ENCODE measurements at places on chromosomes 13 and 19. TPM values are rescaled to one million over a fixed set of nuclear protein-coding genes. Genes with fewer than 3 reads are reported as not detected.

DNA sequence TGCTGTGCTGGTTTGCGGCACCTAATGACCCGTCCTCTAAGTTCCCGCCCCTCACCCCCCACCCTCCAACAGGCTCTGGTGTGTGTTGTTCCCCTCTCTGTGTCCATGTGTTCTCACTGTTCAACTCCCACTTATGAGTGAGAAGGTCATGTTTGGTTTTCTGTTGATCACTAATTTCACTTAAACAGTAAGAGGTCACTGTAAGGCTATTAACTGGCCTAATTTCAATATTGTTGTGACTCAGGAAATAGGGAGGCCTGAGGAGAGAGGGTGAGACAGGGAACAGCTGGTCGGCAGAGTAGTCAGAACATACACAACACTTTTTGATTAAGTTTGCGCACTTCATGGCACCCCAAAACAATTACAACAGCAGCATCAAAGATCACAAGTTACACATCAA lies 15.6 kb downstream of the TUBGCP3 start:
- H3K4me1 ChIP-seq = peaks cover 8% of the 10 kb centered on the region
- no peak for DNase-seq
- H3K4me3 ChIP-seq = no peak overlapping the region
- H3K36me3 ChIP-seq = peaks cover 16% of the 10 kb centered on the region
- no peak overlapping the region for H3K27ac ChIP-seq

GRCh38 chr19:1009981-1010538 lies 9.8 kb downstream of the GRIN3B start:
- no peak overlapping the region for H3K4me3 ChIP-seq
- no peak overlapping the region for H3K27ac ChIP-seq
- H3K36me3 ChIP-seq = peaks cover 36% of the 10 kb centered on the region
- no peaks in the 10 kb centered on the region for H3K27me3 ChIP-seq
- no peak for DNase-seq
- no peaks in the 10 kb centered on the region for H3K4me1 ChIP-seq

DNA sequence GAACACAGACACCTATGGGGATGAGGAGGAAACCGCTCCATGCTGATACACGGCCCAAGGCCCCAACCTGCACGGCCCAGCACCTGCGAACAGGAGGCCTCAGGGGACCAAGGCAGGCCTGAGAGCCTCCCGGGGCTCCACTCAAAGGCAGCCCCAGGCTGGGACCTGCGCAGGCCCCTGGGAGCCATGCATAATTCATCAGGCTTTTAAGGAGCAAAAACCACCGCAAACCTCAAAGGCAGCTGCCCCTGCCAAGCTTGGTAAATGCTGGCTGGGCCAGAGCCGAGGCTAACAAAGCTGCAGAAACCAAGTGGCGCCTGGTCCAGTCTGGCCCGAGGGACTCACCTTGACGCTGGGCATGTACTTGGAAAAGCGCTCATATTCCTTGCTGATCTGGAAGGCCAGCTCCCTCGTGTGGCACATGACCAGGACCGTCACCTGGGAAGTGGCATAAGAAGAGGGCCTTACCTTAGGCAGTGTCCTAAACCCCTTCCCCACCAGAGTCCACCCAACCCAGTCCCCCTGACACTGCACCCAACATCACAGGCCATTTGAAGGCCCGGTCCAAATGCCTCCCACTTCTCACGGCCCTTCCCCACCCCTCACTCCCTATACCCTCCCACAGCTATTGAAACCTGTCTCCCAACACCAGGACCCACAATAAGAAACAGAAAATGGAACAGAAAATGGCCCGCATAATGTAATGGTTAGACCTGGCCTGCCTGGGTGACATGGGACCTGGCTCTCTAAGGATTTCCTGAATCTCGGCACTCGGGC lies 7.8 kb downstream of the DDX39A start:
- DNase-seq = peak; percentile 32
- peaks cover 83% of the 10 kb centered on the region for H3K4me1 ChIP-seq
- H3K27ac ChIP-seq = no peak overlapping the region
- H3K27me3 ChIP-seq = no peaks in the 10 kb centered on the region
- peaks cover 76% of the 10 kb centered on the region for H3K36me3 ChIP-seq

GRCh38 chr13:109157275-109157674 lies 527.9 kb downstream of the MYO16 start:
- H3K4me3 ChIP-seq = no peak overlapping the region
- DNase-seq = no peak
- no peak overlapping the region for H3K27ac ChIP-seq
- H3K4me1 ChIP-seq = peaks cover 5% of the 10 kb centered on the region
- H3K27me3 ChIP-seq = no peaks in the 10 kb centered on the region

GRCh38 chr19:29056535-29056934 lies 156.4 kb downstream of the UQCRFS1 start:
- H3K4me1 ChIP-seq = no peaks in the 10 kb centered on the region
- DNase-seq = no peak

The NAA16 gene
- 53.1 TPM for total RNA-seq

DNA sequence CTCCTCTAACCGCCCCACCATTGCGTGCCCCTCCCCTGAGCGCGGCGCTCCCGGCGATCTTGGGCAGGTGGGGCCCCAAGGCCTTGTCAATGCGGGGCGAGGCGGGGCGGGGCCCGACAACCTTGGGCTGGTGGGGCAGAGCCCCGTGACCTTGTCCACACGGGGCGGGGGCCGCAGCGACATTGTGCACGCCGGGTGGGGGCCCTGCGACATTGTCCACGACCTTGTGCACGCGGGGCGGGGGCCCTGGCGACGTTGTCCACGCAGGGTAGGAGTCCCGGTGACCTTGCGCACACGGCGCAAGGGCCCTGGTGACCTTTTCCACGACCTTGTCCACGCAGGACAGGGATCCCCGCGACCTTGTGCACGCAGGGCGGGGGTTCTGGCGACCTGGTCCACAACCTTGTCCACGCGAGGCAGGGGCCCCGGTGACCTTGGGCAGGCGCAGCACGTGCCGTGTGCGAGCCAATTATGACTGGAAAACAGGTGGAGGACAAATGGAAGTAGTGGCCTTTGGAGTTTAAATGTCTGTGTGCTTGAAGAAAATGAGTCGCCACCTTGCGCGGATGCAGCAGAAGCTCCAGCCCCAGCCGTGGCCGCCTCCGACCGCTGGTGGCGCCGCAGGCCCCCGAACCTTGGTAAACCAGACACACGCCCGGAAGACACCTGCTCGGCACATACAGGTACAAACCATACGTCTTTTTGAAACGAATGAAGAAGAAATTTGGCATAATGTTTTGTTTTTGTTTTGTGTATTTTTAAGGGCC lies 62.6 kb downstream of the LATS2 start:
- DNase-seq = no peak
- H3K36me3 ChIP-seq = no peaks in the 10 kb centered on the region
- H3K27me3 ChIP-seq = no peaks in the 10 kb centered on the region
- H3K4me3 ChIP-seq = no peak overlapping the region
- H3K27ac ChIP-seq = no peak overlapping the region

GRCh38 chr13:40165316-40165932 lies 501.0 kb downstream of the FOXO1 start:
- H3K4me3 ChIP-seq = no peak overlapping the region
- H3K27ac ChIP-seq = no peak overlapping the region
- DNase-seq = no peak

The CPB2 gene
- total RNA-seq = not detected

DNA sequence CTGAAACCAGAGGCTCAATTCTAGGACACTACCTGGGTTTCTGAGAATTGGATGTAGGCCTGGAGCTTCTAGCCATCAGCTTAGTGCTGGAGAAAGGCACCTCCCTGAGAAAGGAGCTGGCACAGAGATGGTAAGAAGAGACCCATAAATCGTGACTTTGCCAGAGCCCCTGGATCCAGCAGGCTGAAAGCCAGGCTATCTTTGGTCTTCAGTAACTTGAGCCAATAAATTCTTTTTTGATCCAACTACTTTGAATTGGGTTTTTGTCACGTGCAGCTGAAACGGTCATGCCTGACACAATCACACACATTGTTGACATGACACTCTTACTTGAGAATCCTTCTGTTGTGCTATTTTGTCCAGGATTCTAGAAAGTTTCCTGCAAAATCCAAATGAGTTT lies 103.4 kb downstream of the LHFPL6 start:
- H3K27me3 ChIP-seq = no peaks in the 10 kb centered on the region
- no peaks in the 10 kb centered on the region for H3K4me1 ChIP-seq
- no peak overlapping the region for H3K27ac ChIP-seq
- no peak overlapping the region for H3K4me3 ChIP-seq

DNA sequence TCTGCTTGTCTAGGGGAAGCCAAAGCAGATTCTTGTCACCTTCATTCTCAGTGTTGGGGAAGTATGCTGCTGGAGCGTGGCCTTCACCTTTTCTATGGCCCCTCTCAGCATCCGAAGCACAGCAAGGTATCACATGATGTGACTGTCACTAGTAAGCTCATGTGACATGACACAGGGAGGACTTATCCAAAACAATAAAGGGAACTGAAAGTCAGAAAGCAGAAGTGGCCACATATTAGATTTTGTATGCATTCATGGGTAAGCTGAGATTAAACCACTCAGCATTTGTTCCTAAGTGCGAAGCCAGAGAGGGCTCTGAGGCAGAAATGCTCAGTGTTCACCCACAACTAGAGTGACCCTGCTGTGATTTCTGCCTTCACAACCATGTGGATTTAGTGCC lies 72.8 kb upstream of the PCDH8 start:
- no peak overlapping the region for H3K4me3 ChIP-seq
- no peak overlapping the region for H3K27ac ChIP-seq
- H3K36me3 ChIP-seq = no peaks in the 10 kb centered on the region
- no peaks in the 10 kb centered on the region for H3K4me1 ChIP-seq
- no peaks in the 10 kb centered on the region for H3K27me3 ChIP-seq
- DNase-seq = peak; percentile 2

GRCh38 chr13:55160867-55161266 lies 1979.9 kb upstream of the PRR20A start:
- no peaks in the 10 kb centered on the region for H3K27me3 ChIP-seq
- no peaks in the 10 kb centered on the region for H3K36me3 ChIP-seq
- no peak for DNase-seq
- no peaks in the 10 kb centered on the region for H3K4me1 ChIP-seq
- H3K27ac ChIP-seq = no peak overlapping the region

DNA sequence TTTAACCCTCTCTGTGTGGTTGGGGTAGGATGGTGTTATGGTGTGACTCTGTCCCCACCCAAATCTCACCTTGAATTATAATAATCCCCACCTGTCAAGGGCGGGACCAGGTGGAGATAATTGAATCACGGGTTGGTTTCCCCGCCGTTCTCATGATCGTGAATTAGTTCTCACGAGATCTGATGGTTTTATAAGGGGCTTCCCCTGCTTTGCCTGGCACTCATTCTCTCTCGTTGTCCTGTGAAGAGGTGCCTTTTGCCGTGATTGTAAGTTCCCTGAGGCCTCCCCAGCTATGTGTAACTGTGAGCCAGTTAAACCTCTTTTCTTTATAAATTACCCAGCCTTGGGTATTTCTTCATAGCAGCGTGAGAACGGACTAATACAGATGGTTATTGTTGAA lies 68.8 kb downstream of the ARHGEF7 start:
- H3K36me3 ChIP-seq = peaks cover 2% of the 10 kb centered on the region
- no peak overlapping the region for H3K4me3 ChIP-seq
- peaks cover 59% of the 10 kb centered on the region for H3K4me1 ChIP-seq
- no peaks in the 10 kb centered on the region for H3K27me3 ChIP-seq
- peak; percentile 55 for DNase-seq

- H3K27ac ChIP-seq = no peak overlapping the region
- DNase-seq = no peak
- no peaks in the 10 kb centered on the region for H3K27me3 ChIP-seq
- no peak overlapping the region for H3K4me3 ChIP-seq
Observed at GRCh38 chr13:44294876-44295275, 78.7 kb upstream of the SERP2 start.

DNA sequence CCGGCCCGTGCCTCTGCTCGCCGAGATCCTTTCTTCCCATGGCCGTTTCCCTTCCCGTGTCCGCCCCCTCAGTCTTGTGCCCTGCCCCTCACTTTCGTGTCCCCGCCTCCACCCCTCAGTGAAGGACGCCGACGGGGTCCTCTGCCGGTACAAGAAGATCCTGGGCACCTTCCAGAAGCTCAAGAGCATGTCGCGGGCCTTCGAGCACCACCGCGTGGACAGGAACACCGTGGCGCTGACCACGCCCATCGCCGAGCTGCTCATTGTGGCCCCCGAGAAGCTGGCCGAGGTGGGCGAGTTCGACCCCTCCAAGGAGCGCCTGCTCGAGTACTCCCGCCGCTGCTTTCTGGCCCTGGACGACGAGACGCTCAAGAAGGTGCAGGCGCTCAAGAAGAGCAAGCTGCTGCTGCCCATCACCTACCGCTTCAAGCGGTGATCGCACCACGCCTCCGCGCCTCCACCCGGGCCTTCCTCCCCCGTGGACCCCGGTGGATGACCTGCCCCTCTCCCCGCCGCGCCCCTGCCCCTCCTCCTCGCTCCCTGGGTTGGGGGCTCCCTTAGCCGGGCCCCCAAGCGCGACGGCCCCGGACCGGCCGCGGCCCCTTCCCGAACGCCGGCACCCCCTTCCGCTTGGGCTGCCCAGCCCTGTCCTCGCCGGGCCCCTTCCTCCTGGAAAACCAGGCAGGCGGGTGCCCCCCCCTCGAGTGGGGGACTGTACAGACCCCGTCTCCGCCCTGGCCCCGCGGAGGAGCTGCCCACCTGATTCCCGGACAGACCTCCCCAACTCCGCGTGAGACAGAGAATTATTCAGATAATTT lies 2.3 kb upstream of the U2AF2 start:
- H3K27me3 ChIP-seq = no peaks in the 10 kb centered on the region
- H3K4me3 ChIP-seq = no peak overlapping the region
- H3K4me1 ChIP-seq = peaks cover 47% of the 10 kb centered on the region
- H3K36me3 ChIP-seq = no peaks in the 10 kb centered on the region
- no peak overlapping the region for H3K27ac ChIP-seq
- DNase-seq = no peak

The FGF22 gene
- 0.41 TPM for total RNA-seq

DNA sequence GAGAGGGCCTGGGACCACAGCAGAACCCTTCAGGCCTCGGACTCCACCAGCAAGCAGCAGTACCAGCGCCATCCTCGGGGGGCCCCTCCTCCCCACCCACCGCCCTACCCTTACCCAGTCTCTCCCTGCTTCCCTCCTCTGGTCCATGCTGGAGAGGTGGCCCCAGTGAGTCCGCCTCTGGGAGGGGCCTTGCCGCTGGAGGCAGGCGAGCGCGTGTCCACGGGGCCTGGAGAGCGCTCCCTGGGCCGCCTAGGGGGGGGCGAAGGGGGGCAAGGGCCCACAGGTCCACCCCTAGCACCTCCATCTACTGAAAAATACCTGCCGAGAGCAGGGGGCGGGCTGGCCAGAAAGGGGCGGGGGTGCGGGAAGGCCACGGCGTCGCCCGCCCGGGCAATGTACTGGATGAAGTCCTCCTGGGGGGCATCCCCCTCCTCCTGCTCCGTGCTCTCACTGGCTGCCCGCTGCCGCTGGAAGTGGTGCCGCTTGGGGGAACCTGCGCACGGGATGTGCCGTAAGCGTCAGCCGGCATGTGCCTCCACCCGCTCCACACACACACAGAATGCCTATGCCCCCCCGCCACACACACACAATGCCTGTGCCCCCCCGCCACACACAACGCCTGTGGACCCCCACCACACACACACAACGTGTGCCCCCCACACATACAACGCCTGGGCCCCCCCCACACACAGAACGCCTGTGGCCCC lies 6.9 kb downstream of the CBARP start:
- no peaks in the 10 kb centered on the region for H3K27me3 ChIP-seq
- H3K36me3 ChIP-seq = peaks cover 12% of the 10 kb centered on the region
- no peak overlapping the region for H3K27ac ChIP-seq
- DNase-seq = no peak

Data from natural killer cell (primary cell).